NCI-H345 (cell line): ENCODE measurements at places on chromosomes 2 and 18.

DNA sequence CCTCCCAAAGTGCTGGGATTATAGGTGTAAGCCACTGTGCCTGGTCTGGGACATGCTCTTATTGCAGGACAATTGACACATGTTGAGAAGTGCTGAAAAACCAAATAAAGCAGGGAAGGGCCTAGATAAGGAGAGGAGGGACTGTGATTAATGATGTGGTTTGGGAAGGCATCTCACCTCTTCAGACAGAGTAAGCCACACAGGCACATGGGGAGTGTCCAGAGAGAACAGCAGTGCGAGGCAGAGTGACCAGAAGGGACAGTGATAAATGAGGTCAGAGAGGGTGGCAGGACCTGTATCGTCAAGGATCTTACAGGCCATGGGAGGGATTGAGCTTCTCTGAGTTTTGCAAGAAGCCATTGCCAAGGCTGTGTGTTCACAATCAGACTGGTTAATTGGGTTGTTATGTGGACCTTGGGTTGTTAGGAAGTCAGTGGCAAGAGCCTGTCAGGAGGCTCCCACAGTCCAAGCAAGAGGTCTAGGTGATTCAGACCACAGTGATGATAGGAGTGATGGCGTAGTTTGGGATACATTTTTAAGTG, 58.5 kb downstream of the EIF5B start:
- no peak for DNase-seq

DNA sequence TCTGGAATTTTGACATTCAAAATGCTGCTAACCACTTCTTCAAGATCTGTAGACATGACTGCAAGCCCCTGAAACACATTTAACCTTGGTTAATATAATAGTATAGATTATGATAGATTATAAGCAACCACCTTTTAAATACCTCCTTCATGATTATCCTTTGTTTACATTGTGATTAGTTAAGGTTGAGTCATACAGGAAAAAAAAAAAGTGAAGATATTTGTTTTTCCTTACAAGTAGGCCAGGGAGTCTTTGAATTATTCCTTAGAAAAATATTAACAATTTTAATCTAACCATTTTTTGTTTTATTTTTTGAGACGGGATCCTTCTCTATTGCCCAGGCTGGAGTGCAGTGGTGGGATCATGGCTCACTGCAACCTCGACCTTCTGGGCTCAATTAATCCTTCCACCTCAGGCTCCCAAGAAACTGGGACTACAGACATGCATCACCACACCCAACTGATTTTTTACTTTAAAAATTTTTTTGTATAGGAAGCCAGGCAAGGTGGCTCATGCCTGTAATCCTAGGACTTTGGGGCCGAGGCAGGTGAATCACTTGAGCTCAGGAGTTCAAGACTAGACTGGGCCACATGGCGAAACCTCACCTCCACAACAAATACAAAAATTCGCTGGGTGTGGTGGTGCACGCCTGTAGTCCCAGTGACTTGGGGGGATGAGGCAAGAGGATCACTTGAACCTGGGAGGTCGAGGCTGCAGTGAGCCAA, 99.4 kb downstream of the SLC39A10 start:
- no peak for DNase-seq

DNA sequence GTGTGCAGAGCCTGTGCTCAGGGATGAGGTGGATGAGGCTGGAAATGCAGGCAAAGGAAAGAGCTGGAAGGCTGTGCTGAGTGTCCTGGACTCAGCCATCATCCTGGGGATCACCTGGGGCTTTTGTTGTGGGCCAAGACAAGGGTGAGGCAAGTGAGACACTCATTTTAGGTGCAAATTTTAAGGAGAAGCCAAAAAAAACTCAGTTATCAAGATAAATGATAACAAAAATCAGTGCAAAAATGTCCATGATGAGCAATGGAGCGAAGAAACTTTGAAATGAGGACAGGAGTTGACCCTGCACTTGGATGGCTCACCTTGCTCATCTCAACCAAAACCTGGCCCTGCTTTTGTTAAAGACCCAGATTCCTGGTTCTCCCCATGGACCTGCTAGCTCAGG, 141.9 kb downstream of the MYCN start:
- no peak for DNase-seq

GRCh38 chr2:12649602-12650400, 66.9 kb upstream of the TRIB2 start:
- no peak for DNase-seq

DNA sequence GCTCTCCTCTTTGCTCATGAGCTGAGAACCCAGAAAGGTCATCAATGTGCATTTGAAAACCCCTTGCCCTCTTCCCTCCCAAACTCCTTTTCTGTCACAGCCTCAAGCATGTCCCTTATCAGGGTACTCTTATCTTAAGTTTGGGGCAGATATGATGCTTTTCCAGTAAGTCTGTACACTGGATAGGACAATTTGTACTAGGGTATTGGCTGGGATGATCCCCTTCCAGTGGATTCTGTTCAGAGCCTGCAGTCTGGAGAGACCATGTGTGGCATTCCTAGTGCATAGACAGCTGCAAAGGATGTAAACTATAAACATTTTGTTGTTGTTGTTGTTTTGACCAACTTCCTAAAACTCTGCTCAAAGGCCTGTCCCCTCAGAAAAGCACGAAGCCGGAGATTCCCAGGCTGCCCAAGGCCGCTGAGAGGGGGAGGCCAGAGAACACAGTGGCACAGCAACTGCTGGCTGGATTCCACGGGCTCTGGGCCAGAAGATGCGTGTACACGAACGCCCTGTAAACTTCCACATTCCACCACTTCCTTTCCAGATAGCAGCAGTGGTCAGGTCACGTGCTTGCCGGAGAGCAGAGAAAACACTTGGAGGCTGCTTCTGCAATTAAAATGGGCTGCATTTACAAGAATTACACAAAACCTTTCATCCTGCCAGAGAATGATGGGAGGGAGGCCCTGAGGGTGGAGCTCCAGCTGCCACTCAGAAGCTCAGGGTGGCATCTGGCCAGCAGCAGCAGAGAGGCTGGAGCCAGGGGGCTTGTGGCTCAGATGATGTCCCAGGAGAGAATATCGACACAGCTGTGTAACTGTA, 42.1 kb downstream of the BMP10 start:
- peak; percentile 44 for DNase-seq

GRCh38 chr2:41598161-41598894, 449.5 kb upstream of the PKDCC start:
- DNase-seq, result no peak

DNA sequence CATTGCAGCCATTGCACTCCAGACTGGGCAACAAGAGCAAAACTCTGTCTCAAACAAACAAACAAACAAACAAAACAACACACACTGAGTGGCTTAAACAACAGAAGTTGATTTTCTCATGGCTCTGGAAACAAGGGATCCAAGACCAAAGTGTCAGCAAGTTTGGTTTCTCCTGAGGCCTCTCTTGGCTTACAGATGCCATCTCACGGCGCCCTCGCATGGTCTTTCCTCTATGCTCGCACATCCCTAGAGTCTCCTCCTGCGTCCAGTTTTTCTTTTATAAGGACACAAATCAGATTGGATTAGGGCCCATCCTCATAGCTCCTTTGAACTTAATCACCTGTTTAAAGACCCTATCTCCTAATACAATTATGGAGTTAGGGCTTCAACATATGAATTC, 133.4 kb upstream of the LRRTM1 start:
- no peak for DNase-seq

DNA sequence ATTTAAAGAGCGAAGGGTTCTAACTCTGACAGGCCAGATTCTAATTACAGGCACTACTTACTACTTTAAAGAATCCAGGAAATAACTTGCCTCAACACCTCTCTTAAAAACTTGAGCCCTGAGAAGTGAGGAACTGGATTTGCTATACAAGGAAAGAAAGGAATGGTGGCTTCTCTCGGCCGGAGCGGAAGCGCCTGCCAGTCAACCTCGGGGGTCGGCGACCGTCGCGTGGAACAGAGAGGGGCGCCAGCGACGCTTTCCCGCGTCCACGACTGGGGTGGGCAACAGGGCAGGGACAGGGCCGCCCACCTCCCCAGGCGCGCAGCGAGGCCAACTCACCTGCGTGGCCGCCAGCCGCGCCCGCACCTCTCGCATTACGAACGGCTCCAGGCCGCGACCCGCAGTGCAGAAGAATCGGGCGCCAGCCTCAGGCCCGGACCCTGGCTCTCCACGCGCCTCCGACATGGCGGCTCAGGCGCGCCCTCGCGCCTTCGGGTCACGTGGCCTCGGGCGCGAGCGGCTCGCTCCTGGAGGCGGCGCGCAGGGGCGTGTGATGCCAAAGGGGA, at the start of gene THUMPD2:
THUMPD2 (minus strand) TSS at position 484 of the 566 bp plus-strand sequence; CDS start at position 465, 19 bp downstream.
- peak; percentile 88 for DNase-seq

DNA sequence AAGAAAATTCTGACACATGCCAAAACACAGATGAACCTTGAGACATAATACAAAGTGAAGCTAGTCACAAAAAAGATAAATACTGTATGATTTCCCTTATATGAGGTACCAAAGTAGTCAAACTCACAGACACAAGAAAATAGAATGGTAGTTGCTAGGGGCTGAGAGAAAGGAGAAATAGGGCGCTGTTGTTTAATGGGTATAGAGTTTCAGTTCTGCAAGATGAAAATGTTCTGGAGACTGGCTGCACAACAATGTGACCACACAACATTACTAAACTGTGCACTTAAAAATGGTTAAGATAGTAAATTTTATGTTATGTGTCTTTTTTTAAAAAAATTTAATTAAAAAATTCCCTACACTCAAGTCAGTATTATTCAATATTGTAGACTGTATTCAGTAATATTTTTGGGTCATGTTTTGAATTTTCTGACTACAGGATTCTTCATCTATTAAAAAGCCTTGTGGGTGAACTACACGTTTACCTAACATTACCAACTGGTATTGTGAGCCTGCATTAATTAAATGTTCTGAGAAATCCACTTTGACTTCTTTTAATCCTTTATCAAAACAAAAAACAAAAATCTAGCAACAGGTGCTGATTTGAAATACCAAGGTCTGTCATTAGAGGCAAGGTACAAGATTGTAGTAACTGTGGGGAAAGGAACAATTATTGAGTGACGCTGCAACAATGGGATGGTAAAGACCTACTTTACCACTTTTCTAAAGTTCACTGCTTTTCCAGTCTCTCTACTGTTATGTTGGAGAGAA, 140.8 kb upstream of the ZFP36L2 start:
- no peak for DNase-seq

- DNase-seq, result peak; percentile 71
These were observed 276.1 kb upstream of the NCKAP5 start for GRCh38 chr2:133844214-133844892.

GRCh38 chr2:32712870-32713269, 85.0 kb downstream of the TTC27 start:
- no peak for DNase-seq

DNA sequence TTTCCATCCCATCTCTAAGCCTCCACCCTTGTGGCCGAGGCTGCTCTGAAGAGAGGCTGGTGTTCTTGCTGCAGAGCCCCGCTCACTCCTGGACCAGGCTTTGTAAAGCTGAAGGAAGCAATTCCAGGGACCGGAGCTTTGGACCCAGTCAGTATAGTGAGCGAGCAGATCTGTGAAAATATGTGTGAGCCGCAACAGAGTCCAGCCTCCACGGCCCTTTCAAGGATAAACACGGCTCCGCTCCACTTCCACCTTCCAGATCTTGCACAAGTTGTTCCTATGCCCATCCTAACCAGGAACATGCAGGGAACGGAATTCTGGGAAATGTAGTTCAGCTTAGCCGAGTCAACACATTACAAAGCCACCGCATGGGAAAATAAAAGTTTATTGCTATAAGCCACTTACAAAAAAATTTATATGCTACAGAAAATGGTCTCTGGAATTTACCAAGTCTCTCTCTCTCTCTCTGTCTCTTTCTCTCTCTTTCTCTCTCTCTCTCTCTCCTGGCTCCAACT, 151.7 kb upstream of the ZNF521 start:
- DNase-seq, result peak; percentile 5

DNA sequence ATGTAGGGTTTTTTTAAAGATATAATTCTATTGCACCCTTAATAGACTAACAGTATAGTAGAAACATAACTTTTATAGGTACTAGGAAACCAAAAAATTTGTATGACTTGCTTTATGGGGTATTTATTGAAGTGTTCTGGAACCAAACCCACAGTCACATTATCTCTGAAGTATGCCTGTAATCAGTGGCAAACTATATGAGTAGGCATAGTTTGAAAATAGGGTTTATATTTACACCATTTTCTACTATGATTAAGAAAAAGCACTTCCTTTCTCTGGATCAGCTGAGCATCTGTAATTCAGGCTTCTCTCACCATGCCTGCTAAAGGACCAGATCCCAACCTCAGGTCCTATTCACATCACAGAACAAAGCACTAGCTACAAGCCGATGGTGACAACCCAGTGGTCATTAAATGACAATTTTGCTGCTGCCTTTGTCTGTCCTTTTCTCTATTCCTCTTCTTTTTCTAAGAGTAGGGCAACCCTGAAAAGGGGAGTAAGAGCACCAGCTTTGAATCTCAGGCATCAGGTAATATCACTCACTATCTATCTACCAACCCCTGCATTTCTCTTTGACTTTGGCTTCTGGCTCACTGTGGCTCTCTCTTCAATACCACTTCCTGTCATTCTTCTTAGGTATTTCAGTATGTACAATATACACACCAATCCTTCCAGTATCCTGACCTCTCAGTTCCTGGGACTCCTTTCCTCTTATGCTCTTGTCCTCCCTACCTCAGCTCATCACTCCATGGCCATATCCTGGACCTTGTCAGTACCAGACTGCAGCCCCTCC, 14.4 kb downstream of the NEMP2 start:
- DNase-seq, result no peak

- DNase-seq, result no peak
These were observed 21.5 kb downstream of the KIAA2012 start for GRCh38 chr2:202094426-202094986.

GRCh38 chr2:108266218-108266617, 22.5 kb upstream of the SULT1C2 start:
- no peak for DNase-seq

- peak; percentile 57 for DNase-seq
These were observed 597 bp upstream of the TEKT4 start for GRCh38 chr2:94870440-94871225.

DNA sequence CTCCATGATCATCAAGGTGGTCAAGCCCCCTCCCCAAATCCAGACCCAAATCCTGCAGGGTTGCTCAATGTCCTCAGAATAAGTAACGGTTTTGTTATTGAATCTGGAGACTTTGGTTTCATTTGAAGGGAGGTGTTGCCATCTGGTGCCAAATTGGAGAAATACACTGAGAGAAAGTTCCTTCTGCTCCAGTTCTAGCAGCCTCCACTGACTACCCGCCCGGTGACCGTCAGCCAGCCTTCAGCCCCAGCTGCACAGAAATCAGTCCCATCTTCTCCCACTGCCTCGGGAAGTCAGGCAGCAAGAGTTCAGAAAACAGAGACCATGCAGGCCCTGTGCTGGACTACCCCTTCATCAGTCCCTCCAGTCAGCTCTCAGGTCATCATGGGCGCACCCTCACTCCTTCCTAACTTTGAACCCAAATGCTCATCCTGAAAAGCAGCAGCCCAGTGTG, 38.7 kb downstream of the PKDCC start:
- DNase-seq, result peak; percentile 53
